GM12864 (cell line): ENCODE measurements at places on chromosomes 2 and 18.
A peak's percentile ranks its signal among the peaks of the same experiment; 100 is the strongest.

- peak; percentile 34 for DNase-seq
Observed at GRCh38 chr2:53751728-53752127, 15.9 kb upstream of the CHAC2 start.

DNA sequence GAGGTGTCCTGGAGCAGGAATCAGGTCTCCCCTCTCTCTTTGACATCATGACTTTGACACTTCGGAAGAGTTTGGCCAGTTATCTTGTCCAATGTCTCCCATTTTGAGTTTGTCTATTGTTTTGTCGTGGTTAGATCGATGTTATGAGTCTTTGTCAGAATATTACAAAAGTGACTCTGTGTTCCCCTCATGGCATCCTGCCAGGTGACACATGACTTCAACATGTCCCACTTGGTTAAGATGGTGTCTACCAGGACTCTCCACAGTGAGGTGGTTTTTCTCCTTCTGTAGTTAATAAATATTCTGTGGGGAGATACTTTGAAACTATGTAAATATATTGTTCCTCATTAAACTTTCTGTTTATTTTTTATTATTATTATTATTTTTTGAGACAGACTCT, 76.6 kb upstream of the BZW1 start:
- no peak for DNase-seq

DNA sequence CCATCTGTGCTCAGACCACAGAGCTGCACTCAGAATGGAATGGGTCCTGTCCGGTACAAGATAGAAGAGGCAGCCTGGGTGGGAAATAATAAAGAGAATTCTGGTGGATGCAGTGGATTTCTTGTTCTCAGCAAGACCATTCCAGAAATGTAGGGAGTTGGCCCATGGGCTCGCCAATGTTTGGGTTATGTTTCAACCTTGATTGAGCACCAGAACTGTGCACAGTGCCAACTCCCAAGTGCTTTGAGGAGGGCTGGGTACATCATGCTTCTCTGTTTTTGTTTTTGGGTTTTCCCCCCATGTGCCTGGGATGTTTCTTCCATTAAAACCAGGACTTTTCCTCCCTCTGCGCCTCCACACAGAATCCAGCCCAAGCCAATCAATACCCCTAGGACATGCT, 304.1 kb downstream of the TNS1 start:
- DNase-seq = no peak

GRCh38 chr18:15198116-15198389, 450.1 kb downstream of the ANKRD30B start:
- DNase-seq = no peak

DNA sequence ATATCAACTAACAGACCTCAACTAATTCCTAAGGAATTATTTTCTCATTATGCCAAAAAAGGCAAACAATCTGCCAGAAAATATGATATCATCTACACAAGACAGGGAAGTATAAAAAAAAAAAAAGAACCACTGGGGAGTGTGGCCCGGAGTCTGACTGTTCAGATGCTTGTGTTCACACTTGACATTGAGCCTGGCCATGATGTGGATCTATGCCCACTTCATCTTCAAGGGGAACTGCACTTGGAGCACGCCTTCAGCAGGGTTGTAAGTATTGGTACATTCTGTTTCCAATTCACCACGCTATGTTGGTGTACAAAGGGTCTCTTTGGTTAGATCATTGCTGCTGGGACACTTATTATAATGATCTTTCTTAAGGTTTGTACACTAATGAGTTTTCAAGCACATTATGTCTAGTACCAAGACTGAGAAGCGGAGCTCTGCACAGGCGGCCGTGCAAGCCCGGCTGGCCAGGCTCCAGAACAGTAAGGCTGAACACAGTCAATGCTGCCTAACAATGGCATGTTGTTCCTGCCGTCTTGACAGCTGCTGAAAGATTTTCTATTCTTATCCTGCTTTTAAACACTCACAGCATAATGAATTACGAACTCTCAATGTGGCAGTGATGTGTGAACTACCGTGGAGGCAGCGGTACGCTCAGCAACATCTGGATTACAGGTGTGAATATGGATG, 788.4 kb upstream of the SOX11 start:
- no peak for DNase-seq

DNA sequence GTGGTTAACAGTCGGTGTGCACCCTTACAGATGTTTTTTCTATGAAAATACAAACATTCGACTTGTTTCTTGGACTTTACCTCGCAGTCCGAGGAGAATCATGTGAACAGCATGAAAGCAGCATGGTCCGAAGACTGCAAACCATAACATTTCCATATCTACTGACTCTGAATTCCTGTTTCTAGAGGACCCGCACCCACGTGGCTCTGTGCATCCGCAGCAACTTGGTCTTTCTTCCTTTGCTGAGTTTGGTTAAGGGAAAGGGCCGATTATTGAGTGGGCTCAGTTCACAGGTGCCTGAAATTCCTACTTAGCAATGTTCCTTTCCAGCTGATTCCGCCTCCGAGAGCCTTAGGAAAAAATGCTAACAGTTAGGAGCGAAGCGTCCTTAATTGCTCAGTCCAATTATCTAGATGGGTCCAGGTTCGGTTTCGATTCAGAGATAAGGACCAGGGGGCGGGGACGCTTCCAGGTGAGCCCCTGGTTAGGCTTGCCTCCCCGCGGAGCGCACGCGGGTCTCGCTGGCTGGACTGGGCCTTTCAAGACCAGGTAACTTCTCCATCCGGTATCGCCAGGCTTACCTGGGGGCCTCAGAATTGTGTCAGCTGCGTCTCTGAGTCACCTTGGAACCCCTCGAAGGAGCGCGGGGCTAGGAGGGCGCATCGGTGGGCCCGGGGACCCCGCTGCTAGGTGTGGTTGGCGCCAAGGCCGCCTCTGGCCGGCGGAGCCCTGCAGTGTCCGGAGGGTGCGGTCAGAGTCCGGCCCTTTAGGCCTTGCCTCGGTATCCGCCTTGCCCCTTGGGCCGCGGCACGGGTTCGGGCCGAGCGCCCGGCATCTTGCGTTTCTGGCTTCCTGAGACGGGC, 1.1 kb upstream of the B3GNT2 start:
- no peak for DNase-seq

DNA sequence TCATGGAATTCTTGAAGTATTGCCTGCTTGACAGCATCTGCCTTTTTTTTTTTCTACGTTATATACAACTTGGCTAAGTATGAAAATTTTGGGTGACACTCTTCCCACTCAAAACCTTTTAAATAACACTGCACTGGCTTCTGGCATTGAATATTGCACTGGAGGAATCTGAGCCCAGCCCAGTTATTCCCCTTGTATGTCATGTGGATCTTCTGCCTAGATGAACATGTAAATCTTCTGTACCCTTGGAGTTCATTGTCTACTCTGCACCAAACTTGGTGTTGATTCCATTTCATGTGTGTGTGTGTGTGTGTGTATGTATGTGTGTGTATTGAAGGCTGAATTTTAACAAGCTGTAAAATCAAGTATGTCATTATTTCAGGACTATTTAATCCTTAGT, 59.4 kb downstream of the NAPG start:
- DNase-seq = no peak
